GM12891 (cell line): ENCODE measurements at places on chromosomes 12 and 14.

DNA sequence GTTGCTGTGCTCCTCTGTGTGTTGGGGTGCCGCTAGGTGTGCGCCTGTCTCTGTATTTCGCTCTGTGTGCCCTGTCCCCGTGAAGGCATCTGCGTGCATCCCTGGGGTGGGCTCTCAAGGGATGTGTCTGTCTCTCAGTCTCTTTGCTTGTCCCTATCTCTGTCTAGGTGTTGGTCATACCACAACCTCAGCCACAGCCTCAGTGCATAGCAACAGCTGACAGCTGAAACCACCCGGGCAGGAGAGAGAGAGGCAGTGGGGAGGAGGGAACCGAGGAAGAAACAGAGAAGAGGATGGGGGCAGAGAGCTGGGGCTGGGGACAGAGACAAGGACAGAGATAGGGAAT is 953 bp upstream of the NXPH4 start:
- DNase-seq, result peak; percentile 64

DNA sequence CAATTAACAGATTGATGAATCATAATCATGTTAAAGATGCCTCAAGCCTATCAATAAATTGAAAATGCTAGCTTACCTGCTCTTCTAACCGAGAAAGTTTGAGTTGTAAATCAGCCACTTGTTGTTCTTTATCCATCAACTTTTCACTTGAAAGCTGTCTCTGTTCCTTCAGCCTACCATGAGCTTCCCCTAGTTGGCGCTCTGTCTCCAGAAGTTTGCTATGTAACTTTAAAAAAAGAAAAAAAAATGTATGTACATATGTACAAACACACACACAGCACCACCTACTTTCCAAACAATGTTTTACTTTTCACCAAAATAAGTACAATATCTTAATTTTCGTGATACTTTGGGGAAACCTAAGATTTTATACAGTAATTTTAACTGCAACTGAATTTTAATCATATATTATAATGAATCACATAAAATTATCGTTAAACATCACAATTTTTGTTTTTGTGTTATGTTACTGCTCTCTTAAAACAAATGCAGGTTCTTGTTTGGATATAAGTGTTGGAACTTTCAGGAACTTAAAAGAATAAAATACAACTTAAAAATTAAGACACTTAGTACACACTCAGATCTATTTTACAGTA is 101.2 kb downstream of the EEA1 start:
- DNase-seq, result no peak

GRCh38 chr14:70086685-70087379 is 101.9 kb downstream of the SLC8A3 start:
- DNase-seq, result no peak

DNA sequence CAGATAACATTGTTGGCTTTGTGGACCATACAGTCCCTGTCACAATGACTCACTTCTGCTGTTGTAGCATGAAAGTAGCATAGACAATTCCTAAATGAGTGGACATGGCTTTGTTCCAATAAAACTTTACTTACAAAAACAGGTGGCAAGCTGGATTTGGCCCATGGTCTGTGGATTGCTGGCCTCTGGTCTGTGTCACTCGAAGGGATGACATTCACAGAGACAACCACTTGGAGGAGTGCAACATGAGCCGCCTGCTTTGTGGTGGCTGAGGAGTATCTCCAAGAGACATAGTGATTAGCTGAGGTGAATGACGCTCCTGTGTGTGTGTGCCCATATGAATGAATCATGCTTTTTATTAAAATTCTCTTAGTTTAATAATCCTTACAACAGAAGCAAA is 81.3 kb upstream of the NRXN3 start:
- DNase-seq, result no peak

- DNase-seq, result no peak
These were observed 2.3 kb downstream of the PIWIL1 start for GRCh38 chr12:130339951-130340350.

- no peak for DNase-seq
These were observed 105.4 kb upstream of the HIF1A start for GRCh38 chr14:61589691-61590581.

DNA sequence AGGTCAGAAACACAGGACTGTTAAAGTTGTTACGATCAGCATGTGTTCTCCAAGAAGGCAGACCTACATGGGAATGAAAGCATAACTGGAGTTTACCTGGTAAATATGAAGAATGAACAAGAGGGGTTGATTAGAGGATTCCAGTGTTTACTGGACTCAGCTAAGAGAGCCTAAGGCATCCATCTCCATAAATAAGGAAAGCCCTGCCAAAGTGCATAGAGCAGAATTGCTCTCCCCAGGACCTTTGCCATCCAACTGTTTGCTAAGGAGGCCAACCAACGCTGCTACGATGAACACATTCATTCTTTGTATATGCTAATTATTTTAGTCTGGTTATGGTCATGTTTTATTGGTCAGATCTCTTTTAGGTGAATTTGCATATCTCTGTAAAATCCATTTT is 17.1 kb upstream of the PAWR start:
- no peak for DNase-seq

- DNase-seq, result no peak
These were observed 75.3 kb downstream of the SRGAP1 start for GRCh38 chr12:63919756-63920155.

GRCh38 chr12:10140001-10140400 is 10.0 kb upstream of the CLEC7A start:
- no peak for DNase-seq

GRCh38 chr12:12819221-12819620 is 6.1 kb downstream of the DDX47 start:
- no peak for DNase-seq

DNA sequence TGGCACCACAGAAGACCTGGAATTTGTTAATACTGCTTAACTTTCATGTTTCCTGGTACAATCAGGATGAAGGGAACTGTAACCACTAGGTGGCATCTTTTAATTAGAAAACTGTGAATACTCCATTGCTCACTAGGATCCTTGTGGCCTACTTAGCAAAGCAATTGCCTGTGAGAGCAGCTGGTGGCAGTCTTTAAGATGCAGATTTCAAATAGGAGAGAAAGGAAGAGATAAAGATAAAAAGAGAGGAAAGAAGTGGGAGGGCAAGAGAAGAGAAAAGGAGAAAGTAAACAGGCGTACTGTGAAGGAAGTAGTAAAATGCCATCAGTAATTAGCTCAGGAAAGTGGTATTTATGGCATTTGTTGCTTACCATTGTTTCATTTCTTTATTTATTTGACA is 114.5 kb downstream of the RAD51B start:
- DNase-seq, result peak; percentile 25

GRCh38 chr12:50597200-50598195 is 92.7 kb downstream of the DIP2B start:
- peak; percentile 46 for DNase-seq

DNA sequence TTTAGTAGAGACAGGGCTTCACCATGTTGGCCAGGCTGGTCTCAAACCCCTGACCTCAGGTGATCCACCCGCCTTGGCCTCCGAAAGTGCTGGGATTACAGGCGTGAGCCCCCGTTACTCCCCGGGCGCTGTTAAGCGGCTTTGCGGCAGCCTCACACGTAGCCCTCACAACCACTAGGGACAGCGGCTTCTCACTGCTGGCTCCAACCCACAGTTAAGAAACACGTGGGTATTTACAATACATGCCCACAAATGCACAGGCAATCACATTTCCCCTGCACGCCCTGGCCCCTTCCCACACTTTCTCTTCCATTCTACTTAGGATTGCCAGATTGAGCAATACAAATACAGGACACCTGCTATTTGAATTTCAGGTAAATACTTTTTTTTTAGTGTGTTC is 37.0 kb upstream of the EIF5 start:
- no peak for DNase-seq

DNA sequence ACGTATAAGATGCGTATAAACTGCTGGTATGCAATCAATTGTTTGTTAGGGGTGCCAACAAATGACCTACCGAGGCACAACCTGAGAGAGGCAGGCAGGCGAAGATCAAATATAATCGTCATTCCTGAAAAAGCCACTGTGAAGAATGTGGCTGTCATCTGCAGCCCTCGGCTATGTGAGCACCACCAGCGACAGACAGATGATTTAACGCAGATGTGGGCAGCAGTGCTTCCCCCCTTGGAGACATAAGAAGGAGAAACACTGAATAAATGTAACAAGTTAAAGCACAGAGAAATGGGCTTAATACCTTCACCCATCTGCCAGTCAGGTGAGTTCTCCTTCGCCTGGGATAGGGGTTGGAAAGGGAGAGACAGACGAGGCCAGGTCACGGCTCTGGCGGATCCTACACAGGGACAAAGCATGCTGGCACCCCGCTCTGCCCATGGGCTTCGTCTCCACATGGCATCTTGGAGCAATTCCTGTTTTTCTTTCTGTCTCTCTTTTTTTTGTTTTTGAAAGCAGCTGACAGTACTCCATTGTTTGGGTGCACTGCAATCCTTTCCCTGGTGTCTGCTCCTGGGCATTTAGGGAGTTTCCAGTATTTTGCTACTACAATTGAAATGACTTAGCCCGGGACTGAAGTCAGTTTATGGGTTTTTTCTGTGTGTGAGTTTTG is 28.1 kb downstream of the TNFAIP2 start:
- no peak for DNase-seq

- no peak for DNase-seq
These were observed 13.5 kb downstream of the ATP2B1 start for GRCh38 chr12:89695100-89695499.

DNA sequence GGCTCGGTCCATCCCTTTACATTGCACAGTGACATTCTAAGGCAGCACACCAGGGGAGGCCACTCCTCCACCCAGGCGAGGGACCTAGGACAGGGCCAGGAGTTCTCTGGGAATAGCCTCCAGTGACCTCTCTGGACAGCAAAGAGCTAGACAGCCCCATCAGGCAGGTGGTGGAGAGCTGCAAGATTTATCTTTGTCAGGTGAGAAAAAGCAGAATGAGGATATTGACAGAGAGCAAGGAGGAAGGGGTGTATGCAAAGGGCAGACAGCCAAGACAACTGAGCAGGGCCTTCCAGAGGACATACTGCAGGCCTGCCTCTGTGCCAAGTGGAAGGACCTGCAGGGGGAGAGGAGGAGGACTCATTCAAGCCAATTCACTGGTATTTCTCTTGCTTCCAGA is 112.4 kb upstream of the MAX start:
- DNase-seq, result no peak

DNA sequence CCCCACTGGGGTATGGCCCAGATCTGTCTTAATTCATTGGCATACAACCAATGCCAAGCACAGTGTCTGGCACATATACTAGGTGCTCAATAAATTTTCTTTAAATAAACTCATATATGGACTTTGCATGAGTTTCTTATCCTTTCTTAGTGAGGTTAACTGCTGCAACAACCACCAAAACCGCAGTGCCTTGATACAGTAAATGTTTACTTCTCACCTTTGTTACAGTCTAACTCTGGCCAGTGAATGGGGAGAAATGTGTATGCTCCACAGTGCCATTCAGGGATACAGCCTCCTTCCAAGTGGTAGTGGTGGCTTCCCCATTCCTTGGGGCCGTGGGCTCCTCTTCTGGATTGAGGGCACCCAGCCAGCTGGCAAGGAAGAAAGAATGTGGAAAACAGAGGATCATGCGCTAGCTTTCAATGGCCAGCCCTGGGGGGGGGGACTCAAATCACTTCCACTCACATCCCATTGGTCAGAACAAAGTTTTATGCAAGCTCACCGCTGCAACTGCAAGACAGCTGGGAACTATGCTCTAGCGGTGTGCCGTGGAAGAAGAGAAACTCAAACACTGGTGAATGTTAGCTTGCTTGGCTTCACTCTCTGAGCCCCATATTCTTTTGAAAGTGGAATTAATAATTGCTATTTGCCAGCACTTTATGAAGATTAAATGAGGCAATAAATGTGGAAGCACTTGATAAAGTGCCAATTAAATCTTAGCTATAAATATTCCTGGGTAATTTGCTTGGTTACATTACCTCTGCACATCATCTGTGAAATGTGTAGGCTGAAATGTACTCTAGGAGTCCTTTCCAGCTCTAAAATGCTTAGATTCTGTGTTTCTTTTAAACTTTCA is 51.0 kb upstream of the SOCS2 start:
- DNase-seq, result no peak

- no peak for DNase-seq
These were observed 196.9 kb upstream of the PWP1 start for GRCh38 chr12:107488666-107489065.

DNA sequence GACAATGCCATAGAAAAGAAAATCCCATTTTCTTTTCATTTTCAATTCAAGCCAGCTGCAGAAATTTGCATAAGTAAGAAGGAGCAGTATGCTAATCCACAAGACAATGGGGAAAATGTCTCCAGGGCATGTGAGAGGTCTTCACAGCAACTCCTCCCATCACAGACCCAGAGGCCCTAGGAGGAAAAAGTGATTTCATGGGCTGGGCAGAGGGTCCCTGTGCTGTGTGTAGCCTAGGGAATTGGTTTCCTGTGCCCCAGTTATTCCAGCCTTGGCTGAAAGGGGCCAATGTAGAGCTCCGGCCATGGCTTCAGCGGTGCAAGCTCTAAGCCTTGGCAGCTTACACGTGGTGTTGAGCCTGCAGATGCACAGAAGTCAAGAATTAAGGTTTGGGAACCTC is 211.4 kb downstream of the CCDC59 start:
- DNase-seq, result no peak

- DNase-seq, result no peak
These were observed 88.2 kb downstream of the TMX1 start for GRCh38 chr14:51328064-51328771.

DNA sequence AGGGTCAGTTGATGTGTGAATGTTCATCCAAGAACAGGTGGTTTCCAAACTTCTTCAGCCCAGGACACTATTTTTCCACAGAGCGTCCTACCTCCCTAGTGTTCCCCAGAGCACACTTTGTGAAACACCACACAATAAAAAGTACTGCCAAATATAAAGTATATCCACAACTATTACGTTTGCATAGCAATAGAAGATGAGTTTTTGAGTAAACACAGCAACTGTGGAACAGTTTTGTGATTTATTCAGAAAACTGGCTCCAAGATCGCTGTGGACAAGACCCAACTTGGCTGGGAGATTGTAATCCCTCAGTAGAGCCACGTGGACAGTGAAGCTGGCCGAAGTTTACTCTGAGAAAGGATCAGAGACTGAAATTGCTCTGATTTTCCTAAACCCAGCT is 14.5 kb upstream of the MAP1LC3B2 start:
- DNase-seq, result no peak

DNA sequence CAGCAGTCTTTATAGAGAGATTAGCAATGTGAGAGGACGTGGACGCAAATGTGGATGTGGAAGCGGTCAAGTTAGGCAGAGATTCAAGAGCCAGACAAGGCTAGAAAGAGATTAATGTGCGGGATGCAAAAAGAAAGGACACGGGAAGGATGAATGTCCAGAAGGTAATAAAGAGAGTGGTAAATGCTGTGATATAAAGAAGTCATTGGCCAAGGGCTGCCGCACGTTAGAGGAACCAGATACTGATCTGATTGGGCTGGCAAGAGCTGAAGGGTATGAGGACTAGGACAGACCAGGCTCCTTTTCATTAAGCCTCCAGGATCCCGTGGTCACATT is 59.5 kb downstream of the DHRS2 start:
- DNase-seq, result no peak
